NCI-H1092 (cell line): ENCODE measurements at places on chromosomes 11 and 22.
A peak's percentile ranks its signal among the peaks of the same experiment; 100 is the strongest.

GRCh38 chr11:2138068-2138430, 1.1 kb downstream of the IGF2 start:
- no peak for DNase-seq

DNA sequence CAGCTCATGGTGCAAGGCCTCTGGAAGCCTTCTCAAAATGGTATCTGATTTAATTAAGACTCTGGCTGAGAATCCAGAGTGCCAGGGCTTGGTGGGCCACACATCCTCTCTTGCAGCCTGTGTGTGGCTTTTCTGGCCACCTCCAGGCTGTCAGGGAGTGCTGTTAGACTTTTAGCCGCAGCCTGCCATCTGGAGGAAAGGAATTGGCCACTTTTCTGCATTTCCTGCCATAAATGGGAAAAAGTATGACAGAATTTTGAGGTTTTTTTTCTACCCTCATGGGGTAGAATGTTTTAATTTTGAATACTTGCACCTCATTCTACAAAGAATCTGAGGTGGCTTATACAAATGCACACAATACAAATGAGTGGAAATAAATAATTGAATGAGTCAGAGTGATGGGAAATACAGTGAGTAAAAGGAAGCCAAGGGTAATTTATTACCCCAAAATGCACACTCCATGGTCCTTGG, 218.4 kb downstream of the ADAMTS15 start:
- no peak for DNase-seq

GRCh38 chr11:77542296-77542695, 47.5 kb upstream of the AQP11 start:
- DNase-seq, result no peak

DNA sequence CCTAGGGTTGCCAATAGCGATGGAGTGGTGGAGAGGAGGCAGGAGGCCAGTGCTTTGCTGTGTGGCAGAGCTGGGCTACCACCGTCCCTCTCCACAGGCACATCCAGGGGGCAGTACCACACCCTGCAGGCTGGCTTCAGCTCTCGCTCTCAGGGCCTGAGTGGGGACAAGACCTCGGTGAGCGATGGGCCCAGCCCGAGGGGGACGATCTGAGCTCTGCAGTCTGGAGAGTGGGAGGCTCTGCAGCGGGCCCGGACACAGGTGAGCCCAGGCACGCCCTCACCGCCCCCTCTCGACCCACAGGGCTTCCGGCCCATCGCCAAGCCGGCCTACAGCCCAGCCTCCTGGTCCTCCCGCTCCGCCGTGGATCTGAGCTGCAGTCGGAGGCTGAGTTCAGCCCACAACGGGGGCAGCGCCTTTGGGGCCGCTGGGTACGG, 2.5 kb downstream of the PKP3 start:
- no peak for DNase-seq

DNA sequence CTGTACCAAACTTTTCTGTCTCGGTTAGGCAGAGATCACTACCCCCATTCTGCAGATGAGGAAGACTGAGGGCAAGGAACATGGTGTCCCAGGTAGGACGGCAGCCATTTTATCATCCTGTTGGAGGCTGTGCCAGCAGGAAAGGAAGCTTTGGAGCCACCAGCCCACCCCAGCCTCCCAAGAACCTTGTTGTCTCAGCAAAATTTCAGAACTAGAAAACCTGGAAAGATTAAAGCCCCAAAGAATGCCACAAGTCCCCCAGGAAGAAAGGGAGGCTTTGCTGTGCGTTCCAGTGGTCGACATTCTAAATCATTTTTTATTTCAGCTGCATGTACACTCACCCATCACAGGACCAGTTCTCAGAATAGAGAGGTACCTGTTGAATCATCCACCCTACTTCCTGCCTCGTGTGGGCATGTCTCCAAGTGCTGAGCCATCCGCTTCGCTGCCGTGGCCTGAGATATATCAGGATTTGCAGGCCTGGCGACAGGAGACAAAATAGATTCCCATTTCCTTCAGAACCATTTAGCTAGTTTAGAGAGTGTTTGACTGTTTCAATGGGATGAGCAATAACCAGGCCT, 13.0 kb upstream of the EIF3D start:
- no peak for DNase-seq

GRCh38 chr11:73396251-73396930, 20.2 kb downstream of the RELT start:
- DNase-seq, result no peak

DNA sequence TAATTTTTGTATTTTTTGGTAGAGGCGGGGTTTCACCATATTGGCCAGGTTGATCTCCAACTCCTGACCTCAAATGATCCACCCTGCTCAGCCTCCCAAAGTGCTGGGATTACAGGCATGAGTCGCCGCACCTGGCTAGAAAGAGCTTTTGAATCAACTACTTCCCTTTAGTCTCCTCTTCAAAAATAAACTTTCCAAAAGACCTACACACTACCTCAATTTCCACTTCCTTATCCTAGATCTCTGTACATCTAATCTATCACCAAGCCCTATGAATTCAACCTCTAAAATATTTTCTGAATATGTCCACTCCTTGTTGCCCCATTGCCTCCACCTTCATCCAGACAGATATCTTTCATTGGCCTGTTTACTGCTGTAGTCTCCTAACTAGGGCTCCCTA, 13.1 kb upstream of the DDX6 start:
- DNase-seq, result no peak

GRCh38 chr11:116851626-116852025, 14.2 kb upstream of the APOA1 start:
- DNase-seq, result no peak

DNA sequence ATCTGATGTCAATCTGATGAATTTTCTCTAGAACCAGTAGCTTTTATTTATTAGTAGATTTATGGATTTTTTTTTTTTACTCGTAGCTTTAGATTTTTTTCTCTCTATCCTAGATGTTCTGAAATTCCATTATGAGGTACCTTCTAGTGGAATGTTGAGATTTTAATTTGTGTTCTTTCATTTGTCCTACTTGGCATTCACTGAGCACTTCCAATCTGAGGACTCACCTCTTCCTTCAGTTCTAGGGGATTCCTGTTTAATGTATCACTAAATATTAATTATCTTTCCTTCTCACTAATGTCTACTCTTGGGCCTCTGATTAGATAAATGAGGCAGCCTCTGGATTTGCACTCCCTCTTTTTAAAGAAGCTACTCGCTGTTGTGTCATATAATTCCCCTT, 40.2 kb upstream of the WNT7B start:
- no peak for DNase-seq

DNA sequence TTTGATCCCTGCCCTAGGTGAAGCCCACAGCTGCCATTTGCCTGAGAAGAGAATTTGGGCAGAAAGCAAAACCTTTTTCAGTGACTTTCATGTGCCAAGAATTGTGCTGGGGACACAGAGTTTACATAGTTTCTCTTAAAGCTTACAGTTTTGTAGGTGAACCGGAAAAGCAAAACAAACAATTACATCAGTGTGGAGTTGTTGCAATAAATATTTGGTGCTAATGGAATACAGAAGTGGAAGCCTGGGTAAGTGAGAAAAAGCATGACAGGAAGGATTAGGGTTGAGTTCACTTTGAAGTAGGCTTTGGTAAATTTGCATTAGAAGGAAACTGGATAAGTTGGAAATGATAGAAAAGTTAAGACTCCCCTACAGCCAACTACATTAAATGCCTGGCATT, 82.7 kb downstream of the RASSF10 start:
- no peak for DNase-seq

GRCh38 chr11:79294845-79295731, 145.7 kb downstream of the TENM4 start:
- DNase-seq, result peak; percentile 15

DNA sequence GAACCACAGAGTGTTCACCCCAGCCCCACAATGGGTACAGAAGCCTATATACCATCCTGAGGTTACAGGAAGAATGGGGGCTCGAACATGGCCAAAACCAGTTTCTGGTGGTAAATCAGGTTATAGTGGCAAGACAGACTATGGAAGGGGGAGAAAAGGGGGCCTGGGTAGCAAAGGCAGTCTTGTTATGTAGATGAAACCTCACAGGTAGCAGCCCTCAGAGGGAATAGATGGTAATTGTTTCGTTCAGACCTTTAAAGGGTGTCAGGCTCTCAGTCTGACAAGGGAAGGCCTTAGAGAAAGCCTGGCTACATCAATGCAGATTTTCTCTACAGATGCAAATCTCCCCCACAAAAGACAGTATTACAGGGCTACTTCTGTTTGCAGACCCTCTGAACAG, 3.4 kb downstream of the CAPN1 start:
- DNase-seq, result no peak

DNA sequence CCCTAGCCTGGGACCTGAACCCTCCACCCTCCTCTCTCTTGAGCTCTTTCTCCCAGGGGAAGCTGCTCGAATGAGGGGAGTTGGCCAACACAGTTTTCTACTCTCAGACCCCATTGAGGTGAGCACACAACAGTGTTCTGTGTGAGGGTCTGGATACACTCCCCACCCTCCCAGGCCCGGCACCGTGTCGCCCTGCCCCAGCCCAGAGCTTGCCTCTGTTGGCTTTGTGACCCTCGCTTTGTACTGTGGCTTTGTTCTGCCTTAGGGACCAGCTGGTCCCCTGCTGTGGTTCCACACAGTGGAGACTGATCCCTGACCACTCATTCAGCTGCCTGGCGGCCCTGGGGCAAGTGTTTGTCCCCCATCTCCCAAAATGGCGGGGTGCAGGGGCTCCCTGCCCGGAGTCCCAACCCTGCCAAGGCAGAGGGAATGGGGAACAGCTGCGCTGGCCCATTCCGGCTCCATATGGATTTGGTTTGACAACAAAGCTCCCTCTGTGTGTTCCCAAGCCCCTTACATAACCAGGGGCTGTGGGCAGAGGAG, 8.3 kb downstream of the ST3GAL4 start:
- no peak for DNase-seq

DNA sequence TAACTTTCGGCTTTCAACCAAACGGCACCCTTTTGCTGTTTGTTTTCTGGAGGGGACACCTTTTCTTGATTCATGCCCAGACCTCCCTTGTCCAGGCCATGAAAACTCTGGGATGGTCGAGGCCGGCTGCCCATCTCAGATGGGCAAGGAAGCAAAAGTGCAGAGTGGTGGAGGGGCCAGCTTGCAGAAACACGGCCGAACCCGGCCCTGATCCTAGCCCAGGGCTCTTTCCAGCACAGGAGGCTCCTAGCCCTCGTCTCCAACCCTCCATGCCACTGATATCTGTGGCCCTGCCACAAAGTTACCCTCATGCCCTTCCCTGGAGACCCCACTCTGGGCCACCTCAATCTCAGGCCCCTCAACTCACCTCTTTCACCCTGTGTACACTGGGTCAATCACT, 18.9 kb upstream of the SLC22A12 start:
- DNase-seq, result no peak

DNA sequence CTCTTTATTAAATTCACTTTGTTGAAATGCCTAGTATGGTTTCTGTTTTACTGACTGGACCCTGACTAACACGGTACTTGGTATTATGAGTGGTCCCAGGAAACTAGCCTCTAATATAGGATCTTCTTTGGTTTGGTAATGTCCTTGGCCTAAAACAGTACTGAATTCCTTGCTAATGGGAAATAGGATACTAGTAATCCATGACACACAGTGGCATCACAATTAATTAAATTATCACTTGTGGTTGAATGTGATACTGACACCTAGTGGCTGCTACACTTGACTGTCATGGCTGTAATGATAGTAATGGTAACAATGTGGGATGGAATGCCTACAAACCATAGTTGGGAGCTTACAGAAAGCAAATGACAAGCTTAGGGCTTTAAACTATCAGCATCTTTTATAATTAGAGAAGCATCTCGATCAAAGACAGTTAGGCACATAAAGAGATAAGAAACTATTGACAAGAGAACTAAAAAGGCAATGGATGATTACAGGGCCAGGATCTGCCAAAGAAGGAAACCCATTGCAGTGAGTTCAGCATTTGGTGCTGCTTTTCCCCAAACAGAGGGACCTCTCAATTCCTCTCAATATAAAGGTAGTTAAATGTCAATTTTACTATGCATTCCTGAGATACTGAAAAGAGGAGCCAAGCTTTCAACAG, 8.6 kb downstream of the DNHD1 start:
- no peak for DNase-seq

DNA sequence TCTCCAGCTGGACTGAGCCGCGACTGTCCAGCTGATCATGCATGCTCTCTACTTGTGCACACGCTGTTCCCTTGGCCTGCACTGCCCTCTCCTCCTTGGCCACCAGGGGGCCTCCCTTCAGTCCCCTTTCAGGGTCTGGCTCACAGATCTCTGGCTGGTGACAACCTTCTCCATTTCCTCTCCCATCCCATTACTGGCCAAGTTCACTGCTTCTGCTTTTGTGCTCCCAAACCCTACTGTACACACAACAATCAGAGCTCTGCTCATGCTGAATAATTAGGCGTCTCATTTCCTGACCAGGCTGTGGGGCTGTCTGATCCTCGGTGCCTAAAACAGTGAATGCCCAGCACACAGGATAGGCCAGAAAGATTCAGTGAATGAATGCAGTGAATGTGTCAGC, 224.0 kb upstream of the NARS2 start:
- DNase-seq, result peak; percentile 53

- DNase-seq, result no peak
These were observed 15.4 kb downstream of the P2RY6 start for GRCh38 chr11:73287400-73288101.

- no peak for DNase-seq
These were observed 59.7 kb downstream of the SPON1 start for GRCh38 chr11:14022251-14022650.

DNA sequence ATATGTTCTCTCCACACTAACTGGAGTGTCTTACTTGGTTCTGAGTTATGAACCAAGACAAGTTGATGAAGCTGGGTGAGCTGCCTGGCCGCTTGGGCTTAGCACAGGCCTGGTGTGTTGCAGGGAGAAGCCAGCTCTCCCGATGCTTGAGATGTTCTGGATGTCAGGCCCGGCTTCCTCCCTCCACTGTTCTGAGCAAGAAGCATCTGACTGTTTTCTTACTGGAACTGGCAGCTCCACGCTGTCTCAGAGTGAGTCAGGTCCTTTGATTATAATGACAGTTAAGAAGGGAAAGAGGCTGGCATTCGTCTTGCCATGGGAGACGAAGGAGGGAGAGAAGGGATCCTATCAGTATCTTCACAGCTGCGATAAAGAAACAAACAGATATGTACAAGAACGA, 46.5 kb upstream of the CRTAM start:
- no peak for DNase-seq

GRCh38 chr11:2519517-2519861, 74.7 kb downstream of the KCNQ1 start:
- DNase-seq, result no peak

DNA sequence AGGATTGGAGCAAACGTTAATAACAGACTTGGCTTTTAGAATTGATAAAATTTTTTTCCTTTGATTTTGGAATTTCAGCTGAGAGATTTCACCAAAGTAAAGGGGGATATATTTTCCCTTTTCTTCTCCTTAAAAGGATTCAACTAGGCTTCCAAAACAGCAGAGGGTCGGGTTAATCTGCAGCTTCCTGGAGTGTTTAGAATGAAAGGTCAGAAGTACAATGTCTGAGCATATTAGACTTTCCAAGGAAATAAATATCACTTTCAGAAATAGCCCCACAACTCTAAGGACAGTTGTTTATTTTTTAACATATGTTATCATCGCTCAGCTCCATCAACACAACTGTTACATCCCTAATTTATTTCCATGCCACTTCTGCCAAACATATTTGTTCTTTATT, 1532.9 kb upstream of the RAG2 start:
- no peak for DNase-seq

GRCh38 chr11:73585834-73586575, 11.9 kb downstream of the FAM168A start:
- no peak for DNase-seq

- no peak for DNase-seq
These were observed 23.0 kb downstream of the FDX1 start for GRCh38 chr11:110452720-110453119.

- DNase-seq, result no peak
These were observed 109.5 kb downstream of the ETS1 start for GRCh38 chr11:128477811-128478210.
